ENCODE measurements at places on chromosomes 11 and 22.

GRCh38 chr22:26109686-26110315 lies 59.5 kb upstream of the SEZ6L start:
- DNase-seq = no peak

GRCh38 chr22:39527481-39527961 lies 5.0 kb downstream of the RPS19BP1 start:
- DNase-seq = no peak

GRCh38 chr11:71309611-71310010 lies 57.2 kb upstream of the SHANK2 start:
- no peak for DNase-seq

DNA sequence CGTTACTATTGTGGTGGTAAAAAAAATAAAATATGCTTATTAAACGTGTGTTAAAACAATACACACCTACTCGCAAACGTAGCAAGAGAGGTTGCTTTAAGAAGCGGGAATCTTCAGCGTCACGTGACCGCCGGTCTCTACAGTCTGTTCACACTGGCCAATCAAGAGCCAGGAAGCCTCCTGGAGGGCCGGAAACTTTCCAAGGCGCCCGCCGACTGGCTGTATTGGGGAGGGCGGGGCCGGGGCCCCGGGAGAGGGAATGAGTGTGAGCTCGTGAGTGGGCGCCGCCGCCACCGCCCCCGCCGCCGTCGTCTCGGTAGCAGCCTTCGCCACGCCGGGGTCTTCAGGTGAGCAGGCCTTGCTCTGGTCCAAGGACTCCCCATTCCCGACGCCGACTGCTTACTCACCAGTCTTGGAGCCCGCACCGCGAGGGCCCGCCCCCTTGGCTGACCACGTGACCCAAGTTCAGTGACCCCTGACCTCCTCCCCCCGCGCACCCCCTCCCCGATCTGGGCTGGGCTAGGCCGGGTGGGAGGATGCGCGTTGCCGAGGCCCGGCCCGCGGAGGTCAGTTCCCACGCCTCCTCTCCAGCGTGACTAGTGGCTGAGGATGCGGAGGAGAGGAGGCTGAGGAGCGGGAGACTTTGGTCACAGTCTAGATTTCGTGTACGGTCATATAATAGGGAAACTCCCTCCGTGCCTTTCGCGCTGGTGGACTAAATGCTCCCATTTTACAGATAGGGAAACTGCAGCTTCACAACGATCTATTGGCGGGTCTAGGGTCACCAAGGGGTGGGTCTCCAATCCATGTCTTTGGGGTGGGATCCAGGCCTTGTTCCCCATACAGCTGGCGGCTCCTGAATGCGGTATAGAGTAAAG lies at the start of gene TAF6L:
Gene TAF6L, plus strand, starts transcription at position 253 of the 878 bp plus-strand sequence. CDS start 4,388 bp downstream, outside the sequence.
- peak; percentile 93 for DNase-seq

- DNase-seq = no peak
Observed at GRCh38 chr22:27179161-27179560, 521.8 kb downstream of the MIAT start.

- no peak for DNase-seq
Observed at GRCh38 chr22:27073601-27074425, 416.4 kb downstream of the MIAT start.

DNA sequence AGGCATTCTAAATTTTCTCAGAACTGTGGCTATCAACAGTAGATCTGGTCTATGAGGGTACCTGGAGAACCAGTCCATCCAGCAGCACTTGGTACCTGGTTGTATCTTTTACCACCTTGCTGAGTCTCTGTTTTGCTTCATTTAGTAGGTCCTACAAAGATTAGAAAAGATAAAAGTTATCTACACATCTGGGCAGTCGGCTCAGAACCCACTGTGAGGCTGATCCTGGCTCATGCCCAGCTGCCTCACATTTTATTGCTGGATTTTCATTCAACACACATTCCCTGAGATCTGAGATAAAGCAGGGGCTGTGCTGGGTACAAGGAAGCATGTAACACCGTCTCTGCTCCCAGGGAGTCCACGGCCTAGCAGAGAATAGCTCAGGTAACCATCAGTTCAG lies 27.5 kb downstream of the ATP6V1E1 start:
- DNase-seq = no peak

- no peak for DNase-seq
Observed at GRCh38 chr11:129710423-129710822, 105.2 kb upstream of the TMEM45B start.

DNA sequence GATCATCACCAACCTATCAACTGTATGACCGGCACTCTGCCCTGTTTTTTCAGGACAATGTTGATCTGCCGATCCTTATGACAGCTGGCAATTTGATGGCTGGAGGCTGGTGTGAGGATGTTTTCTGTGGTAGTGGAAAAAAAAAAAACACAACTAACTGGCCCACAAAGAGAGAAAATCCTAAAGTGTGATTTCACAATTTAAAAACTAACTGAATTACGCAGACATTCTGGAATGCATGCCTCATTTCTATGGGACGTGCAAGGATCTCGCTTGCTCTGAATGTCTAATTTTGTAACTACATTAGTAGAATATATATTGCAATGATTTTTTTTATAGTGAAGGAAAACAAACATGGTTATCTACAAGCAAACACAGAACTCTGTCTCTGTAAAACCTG lies 590.5 kb downstream of the ETS1 start:
- DNase-seq = no peak

DNA sequence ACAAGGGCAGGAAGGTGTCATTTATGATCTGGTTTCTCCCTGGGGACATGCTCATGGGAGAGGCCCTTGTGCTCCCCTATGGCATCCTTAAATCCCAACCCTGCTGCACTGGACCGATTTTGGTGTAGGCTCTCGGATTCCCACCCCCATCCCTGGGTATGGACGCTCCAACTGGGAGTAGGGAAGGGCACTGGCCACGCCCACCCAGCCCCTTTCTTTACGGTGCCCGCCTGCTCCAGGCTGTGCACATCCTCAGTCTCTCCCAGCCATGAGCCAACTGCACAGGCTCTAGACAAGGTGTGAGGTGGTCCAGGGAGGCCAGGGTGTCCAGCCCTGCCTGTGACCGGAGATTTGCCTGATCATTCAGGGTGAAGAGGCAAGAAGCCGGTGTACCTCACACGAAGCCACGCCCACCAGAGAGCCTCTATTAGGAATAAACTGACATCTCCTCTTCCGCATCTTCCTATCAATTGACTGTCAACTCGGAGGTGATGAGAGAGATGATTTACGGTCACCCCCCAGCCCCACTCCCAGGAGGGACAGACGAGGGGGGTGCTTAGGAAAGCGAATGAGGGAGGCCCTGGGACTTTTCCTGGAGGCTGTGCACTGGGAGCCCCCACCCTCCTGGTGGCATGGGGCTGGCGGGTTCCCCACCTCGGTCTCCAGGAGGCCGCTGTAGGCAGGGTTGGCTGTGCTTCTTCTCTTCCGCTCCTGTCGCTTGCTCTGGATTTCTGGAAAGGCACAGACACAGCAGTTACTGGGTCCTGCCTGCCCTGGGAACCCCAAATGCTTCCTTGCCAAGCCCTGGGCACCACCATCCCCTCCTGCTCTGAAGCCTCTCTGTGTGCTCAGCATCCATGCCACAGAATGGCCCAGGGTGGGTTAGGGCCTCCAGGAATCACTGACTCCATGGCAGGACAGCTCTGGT lies 116.7 kb downstream of the PHF21B start:
- DNase-seq = no peak

DNA sequence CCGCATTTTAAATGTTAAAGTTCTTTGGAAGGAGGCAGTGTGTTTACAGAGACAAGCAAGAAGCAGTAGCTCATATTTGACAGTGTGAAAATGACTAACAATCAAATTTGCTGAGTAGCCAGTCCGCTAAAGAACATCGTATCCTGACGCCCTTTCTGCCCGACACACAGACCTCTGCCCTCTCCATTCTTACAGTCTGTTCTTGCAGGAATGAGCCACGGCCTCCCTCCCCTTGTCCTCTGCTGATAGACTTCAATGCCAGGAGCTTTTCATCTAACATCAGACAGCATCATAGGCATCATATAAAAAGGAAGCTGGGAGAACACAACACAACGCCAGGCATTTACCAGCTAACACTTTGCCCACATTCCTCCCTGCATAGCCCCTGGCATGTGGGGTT lies 486.0 kb downstream of the OPCML start:
- no peak for DNase-seq

GRCh38 chr22:28413612-28414399 lies 265.8 kb downstream of the TTC28 start:
- no peak for DNase-seq

DNA sequence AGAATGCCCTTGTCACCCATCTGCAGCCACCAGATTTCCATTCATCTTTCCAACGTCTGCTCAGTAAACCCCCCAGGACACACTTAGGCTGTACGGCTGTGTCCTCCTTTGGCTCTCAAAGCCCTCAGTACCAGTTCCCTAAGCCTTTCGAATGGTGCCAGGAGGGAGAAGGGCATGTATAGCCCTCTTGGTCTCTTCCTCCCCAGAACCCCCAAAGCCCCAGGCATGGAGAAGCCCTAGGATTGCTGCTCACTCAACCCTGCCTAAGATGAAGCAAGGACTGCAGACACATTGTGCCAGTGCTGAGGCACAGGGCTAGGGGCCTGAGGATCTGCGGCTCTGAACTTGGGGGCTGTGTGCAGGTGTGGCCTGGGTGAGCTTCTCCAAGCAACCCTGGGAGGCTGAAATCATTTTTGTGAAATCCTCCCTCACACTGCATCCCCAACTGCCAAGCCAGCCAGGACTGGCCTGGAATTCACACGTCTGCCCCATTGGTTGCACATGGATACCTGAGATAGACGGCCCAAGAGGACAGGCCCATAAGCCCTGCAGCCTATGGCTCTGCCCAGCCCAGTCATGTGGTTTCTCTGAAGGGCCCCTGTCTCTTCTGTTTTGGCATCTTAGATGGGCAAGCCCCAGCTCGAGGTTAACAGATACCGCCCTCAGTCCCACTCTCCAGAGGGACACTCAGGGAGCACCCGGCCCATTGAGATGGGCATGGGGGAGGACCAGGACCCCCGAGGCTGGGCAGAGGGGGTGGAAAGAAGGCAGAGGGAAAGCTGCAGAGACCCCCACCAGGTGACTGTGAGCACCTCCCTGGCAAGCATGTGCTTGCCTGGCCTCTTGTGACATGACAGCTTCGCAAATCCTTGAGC lies 34.0 kb downstream of the KCNQ1OT1 start:
- no peak for DNase-seq

- DNase-seq = no peak
Observed at GRCh38 chr11:2743427-2744110, 43.8 kb upstream of the KCNQ1OT1 start.

DNA sequence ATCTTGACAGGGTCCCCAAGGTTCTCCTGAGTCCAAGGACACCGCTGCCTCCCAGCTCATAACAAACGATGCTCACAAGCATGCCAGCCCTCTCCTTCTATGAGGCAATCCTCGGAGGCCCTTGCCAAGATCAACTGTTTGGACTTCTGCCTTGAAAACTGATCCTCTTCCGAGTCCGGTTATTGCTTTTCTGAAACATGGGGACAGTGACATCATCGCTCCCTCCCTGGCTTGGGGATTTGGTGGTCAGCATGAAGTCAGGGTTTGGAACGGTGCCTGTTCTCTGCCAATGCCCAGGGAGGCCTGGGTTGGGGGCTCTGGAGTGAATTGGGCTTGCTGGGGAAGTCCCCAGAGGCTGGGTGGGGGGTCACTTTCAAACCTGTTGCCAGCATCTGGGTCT lies 149.3 kb downstream of the FBXO7 start:
- DNase-seq = no peak

- DNase-seq = no peak
Observed at GRCh38 chr22:37147186-37147990, 2.3 kb downstream of the IL2RB start.

GRCh38 chr11:66530927-66531709 lies 14.7 kb downstream of the ZDHHC24 start:
- DNase-seq = peak; percentile 66

GRCh38 chr11:73833067-73833466 lies 43.6 kb downstream of the COA4 start:
- no peak for DNase-seq

DNA sequence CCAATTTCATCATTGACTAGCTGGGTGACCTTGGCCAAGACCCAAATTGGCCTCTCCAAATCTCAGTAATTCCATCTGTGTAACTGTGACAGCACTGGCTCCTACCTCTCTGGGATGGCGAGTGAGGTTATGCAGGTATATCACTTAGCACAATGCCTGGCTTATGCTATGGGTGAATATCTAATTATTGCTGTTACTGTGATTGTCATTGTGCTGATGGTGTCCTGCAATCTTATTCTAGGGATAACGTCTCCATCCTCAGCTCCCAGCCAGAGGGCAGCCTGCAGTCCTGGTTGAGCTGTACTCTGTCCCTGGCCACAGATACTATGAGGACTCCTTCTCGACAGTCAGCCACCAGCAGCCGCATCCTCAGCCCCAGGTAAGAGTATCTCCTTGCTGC lies 164.8 kb upstream of the SEZ6L start:
- DNase-seq = no peak

Measured in HuH-7 (cell line).